Amniotic stem cell (primary cell): ENCODE measurements at places on chromosomes 3 and 15.
A peak's percentile ranks its signal among the peaks of the same experiment; 100 is the strongest.

DNA sequence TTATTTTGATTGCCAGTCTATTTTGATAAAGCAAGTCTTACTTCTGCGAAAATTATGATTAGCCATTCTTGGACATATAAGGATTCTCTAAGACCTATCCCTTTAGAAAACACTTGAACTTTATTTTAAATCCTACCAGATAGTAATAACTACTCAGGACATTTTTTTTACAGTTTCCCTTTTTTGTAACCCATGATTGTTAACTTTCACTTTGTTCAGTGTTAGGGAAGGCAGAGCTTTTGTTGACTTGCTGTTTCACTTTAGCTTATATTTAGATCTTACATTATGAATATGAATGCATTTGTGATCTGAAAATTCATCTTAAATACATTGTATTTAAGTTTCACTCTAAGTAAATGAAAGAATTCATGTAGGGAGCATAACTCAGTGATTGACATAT lies 167.0 kb downstream of the AKAP13 start:
- DNase-seq, result no peak

- no peak for DNase-seq
Measured at GRCh38 chr3:75180235-75180944, 483.7 kb upstream of the FRG2C start.

DNA sequence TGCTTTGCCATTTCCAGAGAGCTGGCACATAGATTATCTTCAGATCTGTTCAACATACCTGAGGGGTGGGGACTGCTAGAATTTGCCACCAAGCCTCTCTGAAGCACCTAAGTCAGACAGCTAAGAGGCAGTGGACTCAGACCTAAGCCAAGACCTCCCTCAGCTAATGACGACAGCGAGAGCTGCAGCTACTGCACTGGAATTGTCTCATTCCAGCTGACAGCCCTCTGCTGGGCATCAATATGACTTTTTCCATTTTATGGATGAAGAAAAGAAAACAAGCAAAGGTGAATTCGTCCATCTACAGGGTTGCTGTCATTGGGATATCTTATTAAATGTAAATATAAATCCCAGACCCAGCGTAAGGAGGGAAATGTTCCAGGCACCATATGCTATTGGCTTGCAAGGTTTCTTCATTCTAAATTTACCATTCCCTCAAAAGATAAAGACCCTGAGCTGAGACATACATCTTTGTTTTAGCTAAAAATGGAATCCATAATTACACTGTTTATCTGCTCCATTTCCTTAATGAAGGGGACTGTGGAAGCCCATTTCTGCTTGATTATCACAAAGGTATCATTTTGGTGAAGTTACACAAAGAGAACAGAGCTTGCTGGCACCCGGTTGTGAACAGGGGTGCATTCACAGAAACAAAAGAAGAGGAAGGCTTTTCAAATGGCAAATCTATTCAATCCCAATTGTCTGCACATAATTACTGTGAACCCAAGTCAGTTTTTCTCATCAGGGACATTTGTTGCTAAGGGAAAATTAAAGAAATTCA lies 85.5 kb upstream of the LRTM1 start:
- no peak for DNase-seq

GRCh38 chr3:151262871-151263525 lies 15.3 kb downstream of the P2RY14 start:
- no peak for DNase-seq

DNA sequence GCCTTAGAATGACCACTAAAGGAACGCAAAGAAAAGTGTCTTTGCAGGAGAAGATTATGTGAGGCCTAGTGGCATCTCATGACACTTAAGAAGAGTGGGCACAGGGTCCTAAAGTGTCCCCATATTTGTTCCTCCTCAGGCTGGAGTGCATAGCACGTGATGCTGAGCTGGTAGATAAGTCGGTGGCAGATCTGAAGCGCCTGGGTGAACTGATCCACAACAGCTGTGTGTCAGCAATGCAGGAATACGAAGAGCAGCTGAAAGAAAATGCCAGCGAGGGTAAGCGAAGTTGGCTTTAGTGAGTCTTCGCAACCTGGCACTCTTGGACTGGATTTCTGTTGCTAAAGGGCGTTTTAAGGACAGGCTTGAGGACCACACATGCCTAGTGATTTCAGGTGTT lies 92.6 kb downstream of the CHD2 start:
- no peak for DNase-seq

- no peak for DNase-seq
Measured at GRCh38 chr15:37783290-37783689, 151.2 kb upstream of the TMCO5A start.

DNA sequence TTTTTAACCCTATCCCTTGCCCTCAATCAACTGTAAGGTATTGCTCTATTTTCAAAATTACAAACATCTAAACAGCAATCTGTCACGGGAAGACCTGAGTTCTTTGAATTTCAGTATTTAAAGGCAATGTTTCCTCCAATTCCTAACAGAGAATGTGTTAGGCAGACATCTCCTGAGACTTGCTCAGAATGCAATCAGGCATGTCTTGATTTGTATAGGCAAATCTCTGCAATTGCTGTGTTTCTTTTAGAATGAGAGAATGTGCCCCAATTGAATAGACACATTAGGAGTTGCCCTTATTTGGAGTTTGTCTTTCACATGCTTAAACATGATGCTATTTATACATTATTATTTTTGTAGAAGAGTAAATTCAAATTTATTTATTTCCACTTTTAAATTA lies 205.6 kb downstream of the CADM2 start:
- no peak for DNase-seq

DNA sequence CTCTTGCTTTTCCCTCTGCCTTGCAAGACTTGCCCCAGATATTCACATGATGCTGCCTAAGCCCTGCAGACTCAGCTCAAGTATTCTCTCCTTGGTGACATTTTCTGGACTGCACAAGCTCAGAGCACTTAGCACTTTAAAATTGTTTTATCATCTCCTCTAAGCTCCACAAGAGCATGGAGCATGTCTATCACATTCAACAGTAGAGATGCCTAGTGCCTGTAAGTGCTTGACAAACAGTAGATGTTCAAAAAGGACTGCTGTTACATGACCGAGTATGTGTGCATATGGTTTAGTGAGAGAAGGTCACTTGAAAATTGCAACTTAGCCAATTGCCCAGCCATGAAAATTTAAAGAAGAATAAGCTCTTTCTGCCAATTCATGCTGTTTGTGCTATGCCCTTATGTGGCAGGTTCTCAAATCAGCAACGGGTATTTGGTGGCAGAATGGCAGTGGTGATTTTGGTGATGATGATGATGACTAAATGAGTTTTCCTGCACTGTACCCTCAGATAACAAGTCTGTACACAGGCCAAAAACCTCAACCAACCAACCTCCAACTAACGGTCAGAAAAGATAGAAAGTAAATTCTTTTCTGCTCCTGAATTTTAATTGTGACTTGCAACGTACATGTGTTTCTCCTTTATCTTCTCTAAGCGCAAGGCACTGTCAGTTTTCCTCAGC lies 647.2 kb upstream of the UBE2E2 start:
- DNase-seq, result no peak

DNA sequence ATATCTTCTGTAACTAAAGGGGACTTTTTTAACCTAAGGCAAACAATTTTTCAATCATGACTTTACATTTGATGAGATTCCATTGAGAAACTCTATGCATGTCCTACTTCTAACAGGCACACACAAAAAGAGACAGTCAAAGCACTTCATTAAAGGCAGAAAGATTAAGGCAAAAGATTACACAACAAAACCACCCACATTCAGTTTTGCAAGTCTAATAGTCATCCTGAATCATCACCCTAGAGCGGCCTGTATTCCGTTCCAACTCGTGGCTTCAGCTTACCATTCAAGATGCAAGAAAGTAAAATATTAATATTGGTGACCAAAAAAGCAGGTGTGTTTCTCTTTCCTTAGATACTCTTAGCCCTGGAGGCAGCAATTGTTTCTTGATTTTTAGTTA lies 205.9 kb downstream of the P3H2 start:
- peak; percentile 55 for DNase-seq

DNA sequence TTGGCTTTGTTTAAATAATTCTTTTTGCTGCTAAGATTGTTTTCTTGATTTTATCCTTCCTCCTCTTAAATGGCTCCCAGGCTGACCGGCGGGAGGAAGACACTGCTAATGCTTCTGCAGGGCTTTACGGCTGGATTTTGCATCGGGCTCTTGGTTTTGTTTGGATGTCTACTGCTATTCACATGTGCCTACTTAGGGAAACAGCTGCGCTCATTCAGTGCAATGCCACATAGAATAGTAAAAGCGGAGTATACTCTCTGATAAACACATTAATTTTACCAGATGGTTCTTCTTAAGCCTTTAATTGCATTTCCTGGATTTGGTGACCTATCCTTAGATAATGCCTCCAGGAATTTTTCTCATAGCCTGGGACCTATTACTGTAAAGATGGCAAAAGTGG lies 146.6 kb downstream of the THSD4 start:
- no peak for DNase-seq

GRCh38 chr15:81327516-81327915 lies 3.6 kb upstream of the STARD5 start:
- DNase-seq, result peak; percentile 41

DNA sequence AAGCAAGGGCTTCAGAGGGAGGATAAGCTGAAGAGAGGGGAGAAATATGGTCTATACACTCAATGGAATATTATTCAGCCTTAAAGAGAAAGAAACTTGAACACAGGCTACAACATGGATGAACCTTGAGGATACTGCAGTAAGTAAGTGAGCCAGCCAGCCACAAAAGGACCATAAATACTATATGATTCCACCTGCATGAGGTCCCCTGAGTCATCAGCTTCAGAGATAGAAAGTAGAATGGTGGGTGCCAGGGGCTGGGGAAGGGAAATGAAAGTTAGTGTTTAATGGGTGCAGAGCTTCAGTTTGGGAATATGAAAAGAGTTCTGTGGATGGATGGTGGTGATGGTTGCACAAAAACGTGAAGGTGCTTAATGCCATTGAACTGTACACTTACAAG lies 68.4 kb upstream of the SEC13 start:
- no peak for DNase-seq

- DNase-seq, result no peak
Measured at GRCh38 chr3:63855333-63855940, 8.2 kb downstream of the THOC7 start.

DNA sequence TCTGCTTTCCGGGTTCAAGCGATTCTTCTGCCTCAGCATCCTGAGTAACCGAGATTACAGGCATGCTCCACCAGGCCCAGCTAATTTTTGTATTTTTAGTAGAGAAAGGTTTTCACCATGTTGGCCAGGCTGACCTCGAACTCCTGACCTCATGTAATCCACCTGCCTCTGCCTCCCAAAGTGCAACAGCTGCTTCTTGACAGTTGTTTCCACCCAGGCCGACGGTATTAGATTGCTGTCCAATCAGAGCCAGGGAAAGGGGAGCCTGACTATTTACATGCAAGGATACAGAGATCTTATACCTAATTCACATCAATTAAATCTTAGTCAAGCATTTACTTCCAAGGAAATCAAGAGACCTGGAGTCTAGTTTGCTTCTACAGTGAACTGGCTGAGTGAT lies 4.0 kb upstream of the CAPN3 start:
- no peak for DNase-seq

DNA sequence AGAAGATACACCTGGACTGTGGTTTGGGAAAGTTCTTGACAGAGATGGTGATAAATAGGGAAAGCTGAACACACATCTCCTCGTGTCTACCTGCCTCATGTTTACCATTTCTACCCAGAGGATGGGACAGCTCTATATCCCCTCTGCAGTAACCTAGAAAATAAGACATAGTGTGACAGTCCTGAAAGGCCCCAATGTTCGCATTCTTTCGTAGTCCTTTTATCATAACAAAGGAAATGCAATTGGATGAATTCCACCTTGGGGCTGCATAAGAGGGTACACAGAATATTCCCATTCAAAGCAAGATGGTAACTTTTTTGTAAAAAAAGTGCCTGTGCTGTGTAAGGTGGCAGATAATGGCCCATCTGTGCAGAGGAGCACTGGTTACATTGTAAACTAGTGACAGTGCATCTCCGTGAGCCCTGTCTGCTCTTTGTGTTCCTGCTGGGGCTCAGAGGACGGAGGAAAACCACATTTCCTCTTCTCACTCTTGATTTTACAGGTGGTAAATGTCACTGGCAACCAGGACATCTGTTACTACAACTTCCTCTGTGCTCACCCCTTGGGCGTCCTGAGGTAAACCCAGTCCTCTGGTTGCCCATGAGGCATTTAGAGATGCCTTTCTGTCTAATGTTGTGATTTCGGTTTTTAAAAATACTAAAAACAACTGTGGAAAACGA lies 74.3 kb downstream of the SIDT1 start:
- DNase-seq, result no peak

DNA sequence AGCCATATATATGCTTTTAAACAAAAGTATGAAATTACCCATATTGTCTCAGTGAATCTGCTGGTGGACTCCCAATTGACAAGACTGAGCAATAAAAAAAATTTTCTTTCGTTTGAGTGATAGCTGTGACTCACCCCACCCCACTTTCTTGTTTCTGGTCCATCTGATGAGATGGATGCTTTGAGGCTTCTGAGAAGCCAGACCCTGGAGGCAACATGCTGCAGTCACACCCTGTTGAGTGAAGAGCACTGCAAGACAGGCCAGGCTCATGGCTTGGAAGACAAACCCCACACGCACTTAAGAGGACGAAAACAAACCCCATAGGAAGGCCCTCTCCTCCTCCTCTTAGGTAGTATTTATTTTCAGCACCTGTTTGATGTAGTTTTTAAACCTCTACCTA lies 276.0 kb upstream of the TTC14 start:
- DNase-seq, result no peak

DNA sequence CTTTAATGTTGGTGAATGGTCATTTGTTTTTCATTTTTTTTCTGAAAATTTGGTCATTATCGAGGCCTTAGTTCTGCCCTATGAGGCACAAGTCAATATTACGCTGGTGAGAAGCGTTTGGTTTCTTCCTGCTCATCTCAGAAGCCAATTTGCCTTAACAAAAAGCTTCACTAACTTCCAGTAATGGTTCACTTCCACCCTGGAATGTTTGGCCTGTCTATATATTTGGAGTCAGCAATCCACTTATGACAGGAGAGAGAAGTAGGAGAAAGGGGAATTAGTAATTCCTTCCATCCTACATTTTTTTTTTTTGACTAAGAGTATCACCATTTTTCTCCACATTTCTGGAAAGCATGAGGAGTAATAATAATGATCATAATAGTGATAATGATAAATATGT lies 124.4 kb downstream of the DIPK2A start:
- no peak for DNase-seq

DNA sequence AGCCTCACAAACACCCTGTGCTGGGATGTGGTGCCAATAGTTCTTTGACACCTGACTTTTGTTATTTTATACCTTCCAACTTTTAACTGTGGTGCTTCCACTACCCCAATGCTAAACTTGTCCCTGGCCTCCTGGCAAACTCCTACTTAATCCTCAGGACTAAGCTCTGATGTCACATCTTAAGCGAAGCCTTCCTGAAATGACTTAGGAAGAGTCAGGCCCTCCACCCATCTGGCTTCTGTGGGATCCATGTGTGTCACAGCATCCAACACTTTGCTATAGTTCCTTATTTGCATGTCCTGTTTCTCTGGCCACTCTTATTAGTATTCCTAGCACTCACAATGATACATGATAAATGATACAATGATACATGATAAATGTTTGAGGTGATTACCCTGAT lies 133.2 kb downstream of the FILIP1L start:
- no peak for DNase-seq

GRCh38 chr15:49507261-49507660 lies 84.2 kb downstream of the FGF7 start:
- no peak for DNase-seq

GRCh38 chr3:132972333-132972732 lies 65.9 kb upstream of the TMEM108 start:
- DNase-seq, result no peak

GRCh38 chr3:56357266-56357665 lies 111.0 kb downstream of the ERC2 start:
- no peak for DNase-seq
